ENCODE measurements at places on chromosomes 3 and 15.

GRCh38 chr3:129233538-129233937, 15.9 kb upstream of the COPG1 start:
- DNase-seq, result no peak

DNA sequence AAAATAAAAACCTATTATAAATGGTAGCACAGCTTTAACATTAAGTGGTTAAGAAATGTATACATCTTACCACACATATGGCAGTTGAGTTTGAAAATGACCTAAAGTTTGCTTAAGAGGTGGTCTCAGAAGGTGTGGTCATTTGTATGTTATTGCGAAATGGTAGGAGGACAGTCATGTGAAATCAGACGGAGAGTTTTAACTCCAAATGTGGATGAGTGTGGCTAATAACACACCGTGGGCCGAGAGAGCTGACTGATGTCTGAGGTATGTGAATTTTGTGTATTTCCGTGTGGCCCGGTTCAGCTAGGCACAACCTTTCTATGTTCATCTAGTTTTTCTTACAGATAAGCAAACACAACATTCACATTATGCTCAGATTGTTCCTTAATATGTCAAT, 71.9 kb downstream of the ARNT2 start:
- no peak for DNase-seq

GRCh38 chr3:165874663-165875489, 37.7 kb upstream of the BCHE start:
- no peak for DNase-seq

DNA sequence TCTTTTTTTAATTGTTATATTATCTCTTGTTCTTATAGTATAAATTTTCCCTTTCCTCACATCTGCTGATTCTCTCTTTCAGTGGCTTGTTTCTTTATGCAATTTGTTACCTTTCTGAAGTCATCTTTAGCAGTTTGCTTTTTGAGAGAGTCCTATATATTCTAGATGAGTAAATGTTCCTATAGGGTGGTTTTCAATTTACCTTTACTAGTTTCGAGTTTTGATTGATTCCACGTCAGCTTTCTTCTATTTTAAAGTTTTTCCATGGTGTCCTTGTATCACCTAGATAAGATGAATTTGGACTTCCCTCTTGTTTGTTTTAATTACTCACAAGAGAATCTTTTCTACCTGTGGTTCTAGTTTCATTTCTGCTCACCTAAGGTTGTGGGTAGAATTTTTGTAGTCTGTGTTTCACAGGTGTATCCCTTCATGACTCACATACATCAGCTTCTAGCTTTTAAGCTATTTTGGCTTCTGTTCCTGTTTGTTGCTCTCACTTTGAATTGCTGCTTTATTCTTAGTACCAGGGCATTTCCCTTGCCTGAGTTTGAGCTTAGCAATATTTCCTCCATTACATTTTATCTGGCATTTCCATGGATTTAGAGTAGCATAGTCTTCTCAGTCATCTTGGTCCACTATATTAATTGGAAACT, 6.4 kb downstream of the TEX9 start:
- DNase-seq, result no peak

GRCh38 chr3:111963424-111963823, 15.4 kb upstream of the ABHD10 start:
- no peak for DNase-seq

DNA sequence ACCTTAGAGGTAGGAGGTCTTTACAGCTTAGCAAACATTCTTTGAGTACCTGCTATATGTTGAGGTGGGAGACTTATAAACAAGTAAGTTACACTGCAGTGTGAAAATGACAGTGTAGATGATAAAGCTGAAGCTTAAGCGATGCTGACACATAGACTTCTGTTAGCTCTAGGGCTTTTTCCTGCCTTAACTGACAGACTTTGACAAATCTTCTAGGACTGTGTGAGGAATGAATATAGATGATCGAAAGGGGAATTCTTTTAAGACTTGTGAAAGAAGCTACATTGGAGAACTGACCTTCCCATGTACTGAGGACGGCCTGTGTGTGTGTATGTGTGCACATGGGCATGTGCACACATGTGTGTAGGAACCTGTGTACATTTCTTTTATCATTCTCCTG, 22.7 kb downstream of the BOC start:
- no peak for DNase-seq

DNA sequence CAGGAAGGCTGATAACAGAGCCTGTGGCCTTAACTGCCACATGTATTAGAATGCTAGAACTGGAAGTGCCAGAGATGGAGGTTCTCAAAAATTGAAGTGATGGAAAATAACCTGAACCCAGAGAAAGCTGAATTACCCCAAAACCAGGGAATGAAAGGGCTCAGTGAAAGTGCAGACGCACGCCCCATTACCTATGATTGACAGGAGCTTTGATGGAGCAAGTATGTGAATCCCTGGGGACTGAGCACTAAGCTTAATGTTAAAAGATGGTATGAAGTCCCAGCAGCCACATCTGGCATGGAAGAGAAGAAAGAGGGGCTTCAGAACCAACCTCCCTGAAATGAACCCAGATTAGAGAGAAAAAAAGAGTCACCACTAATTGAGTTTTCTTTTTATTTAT, 118.4 kb upstream of the FHIT start:
- no peak for DNase-seq

DNA sequence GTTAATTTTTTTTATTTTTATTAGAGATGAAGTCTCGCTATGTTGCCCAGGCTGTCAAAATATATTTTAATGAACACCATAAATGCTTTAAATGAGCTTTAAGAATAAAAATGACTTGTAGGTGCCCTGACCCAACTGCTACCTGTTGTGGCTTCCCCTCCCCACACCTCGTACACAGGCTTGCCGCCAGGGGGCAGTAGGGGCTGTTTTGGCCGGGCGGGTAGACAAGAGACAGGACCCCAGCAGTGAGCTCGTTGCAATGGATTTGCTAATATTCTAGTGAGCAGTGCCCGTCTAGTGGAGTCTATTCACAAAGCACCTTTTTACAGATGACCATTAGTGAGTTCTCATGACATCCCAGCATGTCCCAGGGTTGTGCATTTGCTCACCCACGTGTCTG, 418.1 kb downstream of the OCA2 start:
- DNase-seq, result no peak

DNA sequence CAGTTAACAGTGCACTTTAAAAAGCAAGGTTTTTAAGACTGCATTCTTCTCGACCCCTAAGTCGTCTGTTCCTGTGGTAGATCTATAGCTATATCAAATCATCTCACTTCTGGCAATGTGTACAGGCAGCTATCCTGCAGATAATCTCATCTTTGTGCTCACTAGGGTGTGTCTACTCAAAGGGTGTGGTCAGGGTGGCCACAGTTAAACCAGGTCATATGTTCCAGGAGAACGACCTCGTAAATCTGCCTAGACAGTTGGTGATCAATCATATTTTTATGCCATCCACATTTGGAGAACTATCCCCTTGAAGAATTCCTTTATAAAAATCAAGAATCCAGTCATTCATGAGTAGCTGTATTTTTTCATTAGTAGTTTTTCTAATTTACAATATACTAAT, 3.0 kb downstream of the VEPH1 start:
- DNase-seq, result no peak

DNA sequence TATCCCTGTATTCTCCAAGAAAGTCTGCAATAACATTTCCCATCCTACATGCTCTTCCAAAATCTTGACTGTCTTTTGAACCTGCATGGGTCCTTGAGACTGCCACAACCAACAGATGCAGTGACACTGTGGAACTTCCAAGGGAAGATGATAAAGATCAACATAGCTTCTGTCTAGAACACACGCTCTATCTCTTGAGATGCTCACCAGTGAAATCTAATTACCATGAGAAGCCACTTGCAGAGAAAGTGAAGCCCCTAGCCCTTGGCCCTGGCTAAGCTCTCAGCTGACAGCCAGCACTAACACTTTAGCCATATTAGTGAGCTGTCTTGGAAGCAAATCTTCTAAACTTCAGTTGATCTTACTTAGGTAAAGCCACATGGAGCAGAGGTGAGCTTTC, 36.6 kb downstream of the EOMES start:
- no peak for DNase-seq

DNA sequence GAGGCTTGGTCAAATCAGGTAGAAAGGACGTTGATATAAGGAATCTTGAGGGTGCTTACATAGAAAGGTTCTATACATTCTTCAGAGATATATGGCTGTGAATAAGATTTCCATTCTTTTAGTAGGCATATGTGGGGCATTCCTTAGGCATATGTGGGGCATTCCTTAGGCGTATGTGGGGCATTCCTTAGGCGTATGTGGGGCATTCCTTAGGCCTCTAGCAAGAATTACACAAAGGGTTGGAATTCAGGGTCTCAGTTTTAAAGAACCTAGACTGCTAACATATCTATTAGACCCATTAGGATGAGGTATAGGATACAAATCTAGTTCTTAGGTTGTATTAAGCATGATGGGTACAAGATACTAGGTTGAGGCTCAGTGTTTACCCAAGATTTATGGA, 607.8 kb downstream of the SI start:
- DNase-seq, result no peak

GRCh38 chr3:48859206-48859605, 11.5 kb upstream of the PRKAR2A start:
- DNase-seq, result no peak

DNA sequence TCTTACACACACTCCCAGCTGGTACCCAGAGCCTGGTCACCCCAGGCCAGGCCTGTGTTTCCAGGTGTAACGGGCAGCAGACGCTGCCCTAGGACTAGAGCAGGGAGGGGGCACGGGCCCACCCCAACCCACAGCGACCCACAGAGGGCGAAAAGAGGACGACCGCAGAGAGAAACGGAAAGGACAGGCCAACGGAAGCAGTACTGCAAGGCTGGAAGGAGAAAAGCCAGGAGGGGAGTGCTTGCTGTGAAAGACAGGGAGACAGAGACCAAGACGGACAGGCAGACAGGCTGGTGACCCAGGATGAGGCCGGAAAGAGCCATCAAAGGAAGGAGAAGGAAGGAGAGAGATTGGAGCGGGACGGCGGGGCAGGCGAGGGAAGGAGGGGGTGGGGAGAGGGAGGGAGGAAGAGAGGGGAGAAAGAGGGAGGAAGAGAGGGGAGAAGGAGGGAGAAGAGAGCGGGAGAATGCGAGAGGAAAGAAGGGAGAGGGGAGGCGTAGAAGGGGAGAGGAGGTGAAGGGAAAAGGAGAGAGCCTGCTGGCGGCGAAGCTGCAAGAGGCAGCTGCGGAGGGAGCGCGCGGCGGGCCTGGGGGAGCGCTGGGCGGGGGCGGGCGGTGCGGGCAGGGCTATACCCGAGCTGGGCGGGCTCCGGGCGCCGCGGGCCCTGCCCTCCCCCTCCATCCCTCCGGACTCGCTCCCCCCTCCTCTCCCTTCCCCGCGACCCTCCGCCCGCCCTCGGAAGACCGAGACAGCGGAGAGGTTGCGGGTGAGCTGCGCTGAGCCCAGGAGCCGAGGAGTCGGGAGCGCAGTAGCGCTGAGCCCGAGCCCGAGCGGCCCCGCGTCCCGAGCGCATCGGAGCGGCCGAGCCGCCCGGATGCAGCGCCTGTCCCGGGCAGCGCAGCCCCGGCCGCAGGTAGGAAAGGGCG, at the start of gene SLC6A1:
SLC6A1 (plus strand) TSS at position 732 of the 926 bp plus-strand sequence. CDS start 24,464 bp downstream, outside the sequence.
- peak; percentile 17 for DNase-seq

GRCh38 chr3:124292329-124292728, 300.4 kb upstream of the ROPN1 start:
- DNase-seq, result peak; percentile 0

GRCh38 chr3:127421943-127422662, 134.3 kb upstream of the PRR20G start:
- DNase-seq, result no peak

GRCh38 chr3:151871639-151872468, 1.6 kb upstream of the SUCNR1 start:
- no peak for DNase-seq

DNA sequence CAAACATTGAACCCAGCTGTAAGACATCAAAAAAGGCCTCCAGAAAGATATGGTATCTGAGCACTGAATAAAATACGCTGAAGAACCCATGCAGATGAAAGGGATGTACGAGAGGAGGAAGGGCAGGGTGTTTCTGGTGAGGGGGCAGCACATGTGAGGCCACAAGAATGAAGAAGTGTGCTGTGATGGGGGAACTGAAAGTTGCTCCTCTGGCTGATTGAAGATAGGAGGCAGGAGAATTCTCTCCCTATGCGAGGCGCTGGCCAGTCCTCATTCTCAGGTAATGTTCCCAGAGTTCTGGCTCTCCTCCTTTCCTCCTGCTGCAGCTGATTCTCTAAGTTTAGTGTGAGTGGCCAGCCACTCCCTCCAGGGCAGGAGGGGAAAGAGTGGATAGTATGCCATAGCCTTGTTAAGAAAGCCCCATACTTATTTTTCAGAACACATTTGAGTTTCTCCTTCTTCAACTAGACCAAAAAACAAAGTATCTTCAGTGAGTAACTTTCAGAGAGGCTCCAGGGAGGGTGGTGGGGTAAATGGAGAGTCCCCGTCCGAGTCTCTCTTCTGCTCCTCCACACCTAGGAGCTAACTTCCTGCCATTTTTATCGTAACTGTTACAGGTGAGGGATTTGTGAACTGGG, 26.9 kb upstream of the MYO1E start:
- no peak for DNase-seq

GRCh38 chr3:39285332-39285731, 5.5 kb upstream of the CX3CR1 start:
- DNase-seq, result no peak

DNA sequence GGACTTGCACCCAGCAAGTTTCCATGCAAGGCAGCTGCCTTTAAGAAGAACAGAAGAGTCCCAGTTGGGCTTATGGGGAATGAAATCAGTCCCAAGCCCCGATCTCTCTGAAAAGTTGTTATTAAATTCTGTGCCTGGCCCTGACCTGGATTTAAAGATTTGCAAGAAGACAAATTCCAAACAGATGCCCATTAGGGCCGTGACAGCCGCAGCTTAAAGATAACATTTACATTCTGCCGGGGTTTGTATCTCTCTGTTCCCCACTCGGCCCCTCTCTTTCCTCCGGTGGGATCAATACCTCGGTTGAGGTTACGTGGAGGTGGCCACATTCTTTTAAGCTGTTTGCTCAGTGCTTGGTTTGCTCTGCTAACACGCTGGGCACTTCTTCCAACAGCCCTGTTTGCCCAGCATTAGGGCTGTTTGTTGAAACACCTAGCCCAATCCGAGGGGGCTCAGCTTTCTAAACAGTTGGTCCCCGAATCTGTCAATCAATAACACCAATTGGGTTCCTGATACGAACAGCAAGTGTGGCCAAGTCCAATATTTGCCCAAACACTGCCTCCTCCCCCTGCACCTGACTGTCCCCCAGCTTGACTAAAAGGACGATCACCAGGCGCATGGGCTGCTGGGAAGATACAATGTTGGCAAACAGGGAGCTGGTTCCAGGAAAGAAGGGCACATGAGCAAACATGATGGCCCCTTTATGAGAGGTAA, 108.6 kb downstream of the RPLP1 start:
- DNase-seq, result peak; percentile 72
